ENCODE measurements at places on chromosomes 4 and X. TPM values are rescaled to one million over a fixed set of nuclear protein-coding genes. Genes with fewer than 3 reads are reported as not detected.

The USP17L11 gene
- total RNA-seq, result not detected

The RASL11B gene
- total RNA-seq, result 8.8 TPM

The CXCL11 gene
- not detected for total RNA-seq

The PRR32 gene
- not detected for total RNA-seq

The CT47B1 gene
- not detected for total RNA-seq

The H2BW2 gene
- total RNA-seq, result not detected

Measured in gastroesophageal sphincter (tissue), 4 donors.